ENCODE measurements at places on chromosomes 5 and 9.

- DNase-seq: no peak
Observed at GRCh38 chr9:68629042-68629441, 76.0 kb upstream of the PIP5K1B start.

- no peak for DNase-seq
Observed at GRCh38 chr9:81455462-81456219, 233.7 kb downstream of the TLE1 start.

DNA sequence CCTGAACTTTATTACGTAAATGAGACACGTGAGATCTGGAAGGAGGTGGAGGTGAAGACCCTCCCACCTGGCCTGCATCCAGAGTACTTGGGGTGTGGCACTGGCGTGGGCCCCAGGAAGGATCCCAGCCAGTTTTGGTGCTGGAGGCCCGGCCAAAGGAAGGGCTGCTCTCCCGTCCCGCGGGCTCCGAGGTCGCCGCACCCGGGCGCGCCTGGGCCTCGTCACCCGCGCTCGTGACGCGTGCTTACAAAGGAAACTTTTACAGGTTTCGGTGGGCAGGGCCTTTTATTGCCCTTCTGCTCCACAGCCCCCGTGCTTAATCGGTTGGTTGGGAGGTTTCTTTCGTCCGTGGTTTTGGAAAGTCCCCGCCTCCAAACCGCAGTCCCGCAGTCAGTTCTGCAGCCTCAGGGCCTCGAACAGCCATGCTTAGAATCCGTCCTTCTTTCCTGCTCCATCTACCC lies 29.2 kb downstream of the CDKN2A start:
- DNase-seq: no peak

DNA sequence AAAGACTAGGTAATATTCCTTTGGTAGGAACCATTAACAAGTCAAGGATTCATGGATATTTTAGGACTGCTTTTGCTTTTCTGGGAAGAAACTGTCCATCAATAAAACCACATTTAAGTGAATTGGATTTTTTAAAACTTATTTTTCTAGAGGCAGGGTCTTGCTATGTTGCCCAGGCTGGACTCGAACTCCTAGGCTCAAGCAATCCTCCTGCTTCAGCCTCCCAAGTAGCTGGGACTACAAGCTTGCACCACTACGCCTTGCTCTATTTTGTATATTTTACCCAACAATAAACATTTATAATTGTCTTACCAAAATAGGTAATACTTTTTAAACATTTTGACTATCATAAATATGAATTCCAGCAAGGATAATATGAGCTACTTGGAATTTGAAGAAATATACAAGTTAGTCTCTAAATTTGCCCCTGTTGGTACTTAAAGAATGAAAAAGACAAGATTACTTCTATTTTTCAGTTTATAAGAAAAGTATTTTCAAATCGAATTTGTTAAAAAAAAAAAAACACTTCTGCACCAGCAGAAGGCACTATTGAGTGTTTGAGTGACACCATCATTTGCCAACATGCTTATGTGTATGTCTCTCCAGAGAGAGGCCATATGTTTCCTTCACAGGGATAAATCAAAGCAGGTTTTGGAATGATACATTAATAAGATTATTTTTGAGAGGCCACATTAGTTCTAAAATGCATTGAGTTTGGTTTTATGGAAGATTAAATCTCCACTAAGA lies 60.0 kb upstream of the CARTPT start:
- DNase-seq: no peak

DNA sequence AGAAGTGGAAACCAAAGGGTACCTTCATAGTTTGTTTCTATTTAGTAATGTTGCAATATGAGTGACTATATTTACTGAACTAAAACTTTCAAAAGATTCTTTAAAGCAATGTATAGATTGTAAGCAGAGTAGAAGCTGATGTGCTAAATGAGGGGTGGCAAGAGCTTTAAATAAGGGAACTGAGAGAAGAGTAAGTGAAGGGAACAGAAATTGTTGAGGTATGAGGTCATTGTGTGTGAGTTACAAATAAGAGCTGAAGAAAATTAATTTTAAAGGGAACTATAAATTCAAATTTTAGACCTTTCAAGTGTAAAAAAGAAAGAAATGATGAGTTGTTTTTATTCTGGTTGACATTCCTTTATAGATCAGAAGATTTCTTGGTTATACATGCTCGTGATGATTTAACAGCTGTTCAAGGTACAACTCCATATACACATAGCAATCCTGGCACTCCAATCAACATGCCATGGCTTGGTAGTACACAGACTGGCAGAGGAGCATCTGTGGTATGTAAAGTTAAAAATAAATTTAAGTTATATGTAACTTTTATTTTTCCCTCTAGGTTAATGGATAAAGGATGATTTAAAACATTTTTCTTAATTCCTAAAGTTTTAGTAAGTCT lies 135.1 kb upstream of the TNFAIP8 start:
- DNase-seq: no peak

DNA sequence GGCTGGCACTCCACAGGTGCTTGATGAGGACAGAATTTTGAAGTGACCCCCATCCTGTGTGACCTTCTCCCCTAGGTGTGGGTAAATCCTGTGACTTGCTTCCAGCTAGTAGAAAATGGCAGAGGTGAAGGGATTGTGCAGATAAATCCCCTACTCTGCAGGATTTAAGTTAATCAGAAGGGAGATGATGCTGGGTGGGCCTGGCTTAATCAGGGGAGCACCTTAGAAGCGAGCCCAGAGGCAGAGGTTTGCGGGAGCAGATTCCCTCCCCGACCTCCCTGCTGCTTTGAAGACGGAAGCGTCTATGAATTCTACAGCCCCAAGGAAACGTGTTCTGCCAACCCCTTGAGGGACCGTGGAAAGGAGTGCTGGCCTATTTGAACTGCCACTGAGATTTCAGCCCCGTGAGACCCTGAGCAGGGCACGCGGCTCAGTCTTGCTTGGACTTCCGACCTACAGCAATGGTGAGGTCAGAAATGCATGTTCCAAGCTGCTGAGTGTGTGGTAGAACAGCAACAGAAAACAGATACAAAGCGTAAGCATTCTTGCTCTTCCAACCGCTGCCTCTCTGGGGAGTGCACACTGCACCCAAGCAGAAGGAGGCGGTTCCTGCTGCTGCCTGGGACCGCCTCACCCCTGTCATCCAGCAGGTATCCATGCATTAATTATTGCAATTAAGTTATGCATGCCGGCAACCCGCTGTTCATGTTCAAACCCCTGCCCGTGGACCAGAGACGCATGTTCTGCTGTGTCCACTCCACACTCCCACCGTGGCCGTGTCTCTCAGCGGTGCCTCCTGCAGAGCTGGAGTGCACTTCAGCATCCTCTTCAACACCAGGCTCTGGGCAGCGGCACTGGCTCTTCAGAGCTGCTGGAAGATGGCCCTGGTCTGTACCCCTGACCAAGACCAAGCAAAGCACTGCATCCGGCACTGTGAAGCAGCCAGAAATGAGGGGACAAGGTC lies 54.6 kb upstream of the RXRA start:
- DNase-seq: no peak

GRCh38 chr5:122442938-122443337 lies 130.9 kb downstream of the SNCAIP start:
- no peak for DNase-seq

DNA sequence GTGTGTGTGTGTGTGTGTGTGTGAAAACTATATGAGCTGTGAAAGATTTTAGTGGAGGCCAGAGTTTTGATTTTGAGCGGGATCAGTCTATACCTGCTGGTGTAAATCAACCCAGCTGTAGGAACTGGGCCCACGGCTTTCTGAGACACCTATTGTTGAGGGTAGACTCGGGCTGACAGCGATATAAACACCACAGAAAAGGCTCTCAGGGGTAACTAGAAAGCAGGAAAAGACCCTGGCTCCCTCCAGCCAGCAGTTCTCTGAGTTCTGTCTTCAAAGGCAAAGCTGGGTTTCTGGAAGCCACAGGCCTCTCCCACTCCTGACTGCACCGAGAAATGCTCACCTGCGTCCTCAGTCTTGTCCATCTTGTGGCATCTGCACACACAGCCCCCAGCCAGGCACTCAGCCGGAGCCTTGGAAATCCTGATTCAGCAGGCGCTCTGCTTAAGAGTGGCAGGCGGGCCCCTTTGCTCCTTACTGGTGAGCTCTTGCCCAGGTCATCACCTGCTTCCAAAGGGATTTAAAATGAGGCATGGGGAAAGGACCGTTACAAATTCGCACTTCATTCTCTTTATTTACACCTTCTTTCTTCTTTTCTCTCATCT lies 223.3 kb downstream of the NDUFS4 start:
- DNase-seq: no peak

DNA sequence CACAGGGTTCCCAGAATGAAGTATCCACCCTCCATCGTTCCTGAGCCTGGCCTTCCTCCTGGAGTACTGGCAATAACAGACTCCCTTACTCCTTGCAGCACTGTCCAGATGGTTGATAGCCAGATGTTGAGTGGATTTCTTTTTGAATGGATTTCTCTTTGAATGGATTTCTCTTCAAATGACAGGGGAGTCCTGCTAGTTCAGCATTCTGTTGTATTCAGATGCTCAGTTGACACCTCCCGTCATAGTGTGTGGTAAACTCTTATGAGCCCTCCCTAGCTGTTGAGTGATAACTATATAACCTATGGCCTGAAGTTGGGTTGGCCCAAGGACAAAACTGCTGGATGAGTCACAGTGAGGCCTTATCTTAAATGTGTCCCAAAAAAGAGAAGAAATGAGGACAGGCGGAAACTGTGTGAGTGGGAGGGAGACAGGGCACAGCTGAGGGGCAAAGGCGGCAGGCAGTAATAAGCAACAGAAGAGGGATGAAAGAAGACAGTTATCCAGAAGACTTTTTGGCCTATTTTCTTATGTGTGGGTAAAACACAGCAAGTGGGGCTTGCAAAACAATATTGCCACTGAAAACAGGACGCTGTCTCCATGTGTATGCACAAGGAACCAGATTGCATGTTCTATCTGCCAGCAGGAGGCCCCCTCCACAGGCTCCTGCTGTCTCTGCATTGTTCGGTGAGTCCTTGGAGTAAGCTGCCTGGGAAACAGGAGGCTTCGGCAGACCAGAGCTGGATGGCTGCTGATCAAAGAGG lies 209.5 kb upstream of the S1PR3 start:
- no peak for DNase-seq

DNA sequence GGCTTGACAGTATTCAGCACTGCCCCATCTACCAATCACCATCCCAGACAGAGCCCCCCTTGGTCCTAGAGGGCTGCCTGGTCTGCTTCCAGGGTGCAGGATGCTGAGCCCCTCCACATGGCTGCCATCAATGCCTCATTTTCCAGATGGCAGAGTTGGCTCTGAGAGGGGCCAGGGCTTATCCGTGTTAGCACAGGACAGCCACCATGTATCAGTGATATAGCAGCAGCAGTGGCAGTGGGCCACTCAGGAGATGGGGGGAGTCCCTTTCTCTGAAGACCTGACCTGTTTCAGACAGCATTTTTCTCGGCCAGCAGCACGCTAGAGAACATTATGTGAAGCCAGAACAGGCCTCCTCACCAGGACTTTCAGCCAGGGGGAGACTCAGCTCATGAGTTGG lies 1.6 kb upstream of the SMIM32 start:
- DNase-seq: no peak

DNA sequence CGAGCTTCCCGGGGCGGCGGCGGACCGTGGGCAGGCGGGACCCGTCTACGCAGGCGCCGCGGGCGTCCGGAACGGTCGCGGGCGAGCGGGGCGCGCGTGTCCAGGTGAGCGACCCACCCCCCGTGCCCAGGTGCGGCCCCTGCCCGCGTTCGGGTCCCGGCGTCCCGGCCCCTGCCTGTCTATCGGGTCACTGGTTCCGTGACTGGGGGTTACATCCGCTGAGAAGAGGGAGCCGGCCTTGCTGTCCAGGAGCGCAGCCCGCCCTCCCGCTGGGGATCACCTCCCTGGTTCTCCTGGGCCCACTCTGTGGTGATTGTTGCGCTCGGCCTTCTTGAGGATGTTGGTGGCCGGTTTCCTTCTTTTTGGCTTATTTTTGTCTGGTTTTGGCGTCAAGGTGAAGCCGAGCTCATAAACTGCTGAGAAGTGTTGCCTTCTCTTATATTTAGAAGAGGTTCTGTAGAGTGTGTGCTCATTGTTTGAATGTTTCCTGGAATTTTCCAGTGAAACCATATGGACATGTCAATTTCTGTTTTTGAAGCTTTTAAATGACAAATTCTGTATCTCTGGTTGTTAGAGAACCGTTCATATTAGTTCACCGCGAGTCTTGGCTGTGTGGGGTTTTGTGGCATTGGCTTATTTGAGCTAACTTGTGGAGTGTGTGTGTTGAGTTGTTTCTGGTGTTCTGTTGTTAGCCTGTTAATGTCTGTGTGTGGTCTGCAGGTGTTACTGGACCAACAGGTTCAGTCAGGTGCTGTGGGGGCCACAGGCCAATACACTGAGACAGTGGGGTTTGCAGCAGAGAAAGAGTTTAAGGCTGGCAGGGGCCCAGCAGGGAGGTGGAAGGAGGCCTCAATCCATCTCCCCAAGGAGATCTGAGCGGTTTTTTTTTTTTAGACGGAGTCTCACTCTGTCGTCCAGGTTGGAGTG lies 621 bp downstream of the CEP72 start:
- DNase-seq: no peak

DNA sequence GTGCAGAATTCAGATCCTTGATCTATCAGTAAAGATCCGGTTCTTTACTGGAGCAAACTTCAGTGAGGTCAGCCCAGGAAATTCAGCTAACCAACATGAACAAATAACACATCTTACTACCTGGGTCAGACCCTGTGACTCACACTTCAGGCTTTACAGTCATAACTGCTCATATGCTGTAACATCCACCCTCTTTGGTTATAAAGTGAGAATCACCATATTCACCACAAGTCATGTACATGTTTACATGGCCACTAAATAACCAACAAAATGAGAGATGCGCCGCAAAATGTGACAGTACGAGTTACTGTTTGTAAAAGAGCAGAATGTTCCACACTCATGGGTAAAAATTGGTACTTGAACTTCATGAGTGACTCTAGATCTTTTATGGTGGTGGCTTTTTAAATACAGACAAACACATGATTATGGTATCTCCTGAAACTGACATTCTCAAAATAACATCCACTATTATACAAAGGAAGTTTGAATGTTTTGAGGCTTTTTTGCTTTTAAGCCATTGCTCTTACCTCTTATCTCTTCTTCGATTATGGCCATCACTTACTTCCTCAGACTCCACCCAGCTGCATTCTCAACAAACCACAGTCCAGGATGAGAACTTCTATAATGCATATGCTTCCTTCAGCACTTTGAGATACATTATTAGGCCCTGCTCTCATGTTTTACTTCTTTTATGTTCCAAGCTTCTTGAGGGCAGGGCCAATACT lies 516.6 kb downstream of the RAB3C start:
- DNase-seq: no peak

- no peak for DNase-seq
Observed at GRCh38 chr5:132054697-132055440, 5.6 kb upstream of the IL3 start.

GRCh38 chr5:130965920-130966319 lies 199.1 kb downstream of the HINT1 start:
- no peak for DNase-seq

GRCh38 chr5:37860206-37860605 lies 20.4 kb upstream of the GDNF start:
- DNase-seq: no peak

DNA sequence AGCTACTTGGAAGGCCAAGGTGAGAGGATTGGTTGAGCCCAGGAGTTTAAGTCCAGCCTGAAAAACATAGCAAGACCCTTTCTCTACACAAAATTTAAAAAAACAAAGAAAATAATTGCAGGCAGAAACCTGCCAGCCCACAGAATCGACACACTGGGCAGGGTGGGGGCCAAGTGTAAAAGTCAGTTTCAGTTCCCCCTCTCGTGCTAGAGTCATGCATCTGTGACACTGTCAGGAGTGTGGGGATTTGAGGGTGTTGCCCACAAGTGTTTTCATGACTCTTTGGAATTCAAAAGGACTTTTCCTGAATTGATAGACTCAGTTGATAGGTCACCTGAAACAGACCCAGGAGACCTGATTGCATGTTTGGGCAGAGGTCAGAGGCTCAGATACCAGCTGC lies 47.6 kb downstream of the PRRC2B start:
- DNase-seq: no peak
